ENCODE measurements at places on chromosomes 2 and 18.

GRCh38 chr2:16882706-16883105, 217.1 kb upstream of the CYRIA start:
- DNase-seq = no peak

DNA sequence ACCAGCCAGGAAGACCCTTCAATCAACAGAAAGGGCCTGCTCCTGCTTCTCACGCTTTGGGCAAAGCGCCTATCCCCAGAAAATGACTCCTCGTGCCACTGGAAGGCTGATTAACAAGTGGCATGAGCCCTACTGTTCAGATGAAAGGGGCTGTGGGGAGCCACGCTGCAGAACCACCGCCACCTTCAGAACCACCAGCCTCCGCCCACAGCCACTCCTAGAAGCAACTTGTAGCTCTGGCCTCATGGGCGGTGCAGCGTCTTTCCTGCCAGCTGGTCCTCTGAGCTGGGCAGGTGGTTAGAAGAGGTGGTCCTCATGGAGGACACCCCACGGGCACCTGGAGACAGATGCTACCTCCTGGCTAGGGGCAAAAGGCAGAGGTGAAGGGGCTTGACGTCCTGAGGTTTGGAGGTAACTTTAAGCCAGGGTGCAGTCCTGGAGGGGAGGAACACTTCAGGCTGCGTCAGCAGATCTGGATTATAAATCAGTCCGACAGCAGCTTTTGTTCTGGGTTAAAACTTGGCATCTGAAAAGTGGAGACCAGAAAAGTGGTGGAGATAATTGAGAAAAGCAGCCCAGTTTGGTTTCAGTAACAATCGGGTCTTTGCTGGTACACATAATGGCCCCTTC, 861 bp upstream of the SEMA4C start:
- DNase-seq = peak; percentile 62

GRCh38 chr2:68774569-68775271, 40.1 kb downstream of the ARHGAP25 start:
- no peak for DNase-seq

DNA sequence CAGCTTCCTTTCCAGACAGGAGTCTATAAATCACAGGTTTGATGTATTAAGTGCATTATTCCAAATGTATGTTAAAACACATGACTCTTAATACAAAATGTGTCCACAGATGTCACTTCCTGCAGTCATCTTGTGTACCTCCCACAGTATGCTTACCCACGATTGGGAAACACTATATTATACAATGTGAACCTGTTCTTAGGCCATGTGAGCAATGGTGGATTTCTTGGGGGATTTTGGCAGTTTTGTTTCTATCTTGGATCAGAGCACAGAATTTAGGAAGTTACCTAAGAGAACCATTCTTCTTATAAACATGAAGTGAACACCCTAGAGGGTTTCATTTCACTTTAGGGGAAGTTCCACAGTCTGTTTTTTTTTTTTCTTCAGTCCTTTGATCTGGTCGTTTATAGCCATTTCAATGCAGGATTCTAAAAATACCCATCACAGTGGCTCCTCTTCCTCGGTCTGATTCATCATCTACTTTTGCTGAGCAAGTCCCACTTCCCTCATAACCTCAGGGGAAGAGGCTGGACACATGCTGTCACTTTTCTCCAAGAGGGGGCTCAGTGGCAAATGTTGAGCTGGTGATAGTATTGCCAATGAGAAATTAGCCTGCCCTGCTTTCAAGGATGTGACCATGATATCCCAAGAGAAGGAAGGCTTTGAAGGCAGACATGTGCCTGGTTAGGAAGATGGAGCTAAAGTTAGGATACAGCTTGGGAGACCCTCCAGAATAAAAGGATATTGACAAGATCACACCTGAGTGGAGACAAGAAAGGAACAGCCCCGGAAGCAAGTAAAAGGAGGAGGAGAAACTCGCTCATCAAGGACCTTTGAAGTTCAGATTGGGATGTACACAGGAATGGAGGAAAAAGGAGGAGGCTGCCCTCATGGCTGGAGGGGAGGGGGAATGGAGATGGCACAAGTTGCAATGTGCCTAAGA, 22.6 kb downstream of the PLEK start:
- DNase-seq = no peak

DNA sequence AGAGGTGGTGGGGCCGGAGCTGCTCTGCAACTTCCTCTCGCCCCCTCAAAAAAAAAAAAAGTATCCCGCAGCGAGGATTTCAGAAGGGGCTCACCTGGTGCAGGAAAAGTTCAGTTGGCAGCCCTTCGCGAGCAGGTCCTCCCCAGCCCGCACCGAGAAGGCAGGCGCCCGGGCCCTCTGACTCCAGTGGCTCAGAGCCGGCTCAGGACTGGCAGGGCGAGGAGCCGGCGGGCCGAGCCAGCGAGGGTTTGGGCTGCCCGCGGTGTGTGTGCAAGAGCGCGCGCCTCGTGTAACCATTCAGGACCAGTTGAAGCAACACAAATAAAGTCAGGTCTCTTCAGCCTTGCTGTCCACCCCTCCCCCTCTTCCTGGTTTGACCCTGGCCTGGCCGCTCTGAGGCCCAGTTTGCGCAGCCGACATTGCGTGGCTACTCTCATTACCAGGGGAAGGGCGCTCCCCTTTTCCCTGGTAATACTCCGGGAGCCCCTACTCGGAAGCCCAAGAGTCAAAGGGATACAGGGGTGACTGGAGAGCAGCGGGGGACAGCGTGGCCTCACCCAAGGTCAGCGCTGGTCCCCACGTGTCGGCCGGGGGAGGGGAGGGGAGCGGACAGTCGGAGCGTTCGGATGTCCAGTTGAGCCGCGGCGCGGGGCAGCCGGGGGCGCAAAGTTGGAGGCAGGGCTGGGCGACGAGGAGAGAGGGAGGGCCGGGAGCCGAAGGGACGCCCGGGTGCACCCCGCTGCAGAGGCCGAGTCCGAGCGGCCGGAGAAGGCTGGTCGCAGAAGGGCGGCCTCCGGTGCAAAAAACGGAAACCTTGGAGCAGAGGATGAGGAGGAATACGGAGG, 12.3 kb downstream of the EN1 start:
- no peak for DNase-seq

GRCh38 chr2:210072922-210073509, 70.6 kb downstream of the RPE start:
- DNase-seq = peak; percentile 30

GRCh38 chr2:206259376-206260187, 14.9 kb upstream of the ZDBF2 start:
- no peak for DNase-seq

DNA sequence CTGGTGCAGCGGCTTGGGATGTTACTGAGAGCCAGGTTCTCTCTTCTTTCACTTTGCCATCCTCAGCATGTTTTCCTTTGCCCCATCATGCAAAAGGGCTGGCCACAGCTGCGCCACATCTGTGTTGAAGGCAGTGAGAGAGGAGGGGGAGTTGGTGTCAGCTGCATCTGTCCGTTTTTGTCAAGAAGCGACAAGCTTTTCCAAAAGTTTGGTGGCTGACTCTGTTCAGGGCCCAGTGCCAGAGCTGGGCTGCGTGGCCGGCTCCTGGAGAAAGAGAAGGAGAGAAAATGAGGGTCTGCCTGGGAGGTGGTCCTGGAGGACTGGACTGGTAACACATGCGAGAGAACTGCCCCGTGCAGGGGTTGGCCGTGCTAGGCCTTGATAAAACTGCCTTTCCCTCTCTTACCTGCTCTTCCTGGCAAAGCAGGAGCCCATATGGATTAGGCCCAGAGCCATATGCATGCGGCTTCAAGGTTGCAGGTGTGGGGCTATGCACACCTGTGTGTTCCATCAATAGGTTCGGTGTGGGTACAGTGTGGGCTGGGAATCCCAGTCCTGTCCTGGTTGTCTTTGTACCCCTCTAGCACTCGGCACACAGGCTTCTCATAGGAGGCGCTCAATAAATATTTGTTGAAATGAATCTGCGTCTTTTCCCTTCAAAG, 9.0 kb downstream of the RNF144A start:
- no peak for DNase-seq

- no peak for DNase-seq
These were observed 81.4 kb upstream of the XPO1 start for GRCh38 chr2:61619561-61619960.

- DNase-seq = no peak
These were observed 243.2 kb upstream of the HDAC4 start for GRCh38 chr2:239644011-239644410.

- no peak for DNase-seq
These were observed 423.6 kb downstream of the ZNF521 start for GRCh38 chr18:24928301-24928878.

- no peak for DNase-seq
These were observed 159.8 kb downstream of the SH3RF3 start for GRCh38 chr2:109288544-109289368.

DNA sequence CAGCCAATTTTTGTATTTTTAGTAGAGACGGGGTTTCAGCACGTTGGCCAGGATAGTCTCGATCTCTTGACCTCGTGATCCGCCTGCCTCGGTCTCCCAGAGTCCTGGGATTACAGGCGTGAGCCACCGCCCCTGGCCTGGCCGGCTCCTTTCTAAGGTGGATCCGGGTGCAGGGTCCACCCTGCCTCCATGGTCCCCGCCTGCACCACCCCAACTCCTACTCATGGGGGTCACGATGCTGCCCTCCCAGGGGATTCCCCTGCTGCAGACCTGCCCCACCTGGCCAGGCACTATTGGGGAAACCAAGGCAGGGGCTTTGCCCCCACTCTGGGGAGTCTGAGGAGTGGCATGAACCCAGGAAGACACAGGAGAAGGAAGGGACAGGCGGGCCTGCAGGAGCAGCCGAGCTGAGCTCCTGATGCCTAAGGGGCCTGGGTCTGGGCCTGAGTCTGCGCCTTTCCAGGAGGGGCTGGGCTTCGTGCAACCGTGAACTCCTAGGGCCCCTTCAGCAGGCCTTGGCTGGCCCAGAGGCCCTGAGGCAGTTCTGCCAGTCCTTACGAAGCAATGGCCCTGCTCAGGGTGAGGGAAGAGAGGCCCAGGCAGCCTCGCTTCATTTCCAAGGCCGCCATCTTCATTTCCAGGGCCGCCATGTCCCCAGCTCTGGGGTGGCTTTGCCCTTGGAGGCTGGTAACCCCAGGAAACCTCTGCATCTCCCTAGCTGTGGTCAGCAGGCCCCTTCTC, 67.2 kb upstream of the SMAD7 start:
- no peak for DNase-seq

DNA sequence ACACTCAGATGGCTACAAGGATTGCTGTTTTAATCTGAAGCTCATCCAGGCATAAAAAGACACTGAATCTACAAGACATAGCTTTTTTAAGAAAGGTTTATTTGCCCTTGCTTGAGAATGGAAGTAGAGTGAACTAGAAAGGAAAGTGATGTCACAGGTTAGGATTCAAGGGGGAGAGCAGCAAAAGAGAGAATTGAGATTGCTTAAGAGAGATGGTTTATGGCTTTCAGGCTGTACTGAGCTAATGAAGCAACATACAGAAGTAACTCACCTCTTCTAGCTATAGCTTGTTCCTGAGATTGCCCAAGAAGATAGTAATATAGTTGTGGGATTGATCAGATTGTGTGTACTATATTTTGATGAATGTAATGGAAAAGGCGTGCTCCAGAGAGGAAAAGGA, 26.1 kb upstream of the ACVR2A start:
- DNase-seq = no peak

DNA sequence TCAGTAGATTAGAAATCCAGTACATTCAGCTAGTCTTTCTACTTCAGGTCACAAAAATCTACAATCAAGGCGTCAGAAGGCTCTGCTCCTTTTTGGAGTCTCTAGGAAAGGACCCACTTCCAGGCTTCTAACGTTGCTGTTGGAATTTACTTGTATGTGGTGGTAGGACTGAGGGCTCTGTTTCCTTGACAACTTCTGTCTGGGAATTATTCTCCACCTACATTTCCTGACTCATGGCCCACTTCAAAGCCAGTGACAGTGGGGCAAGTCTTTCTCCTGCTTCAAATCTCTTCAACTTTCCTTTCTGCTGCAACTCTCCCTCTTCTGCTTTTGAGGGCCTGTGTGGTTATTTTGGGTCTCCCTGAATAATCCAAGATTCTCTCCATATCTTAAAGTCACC, 10.4 kb upstream of the TMX3 start:
- no peak for DNase-seq

- no peak for DNase-seq
These were observed 33.7 kb downstream of the OTOF start for GRCh38 chr2:26444236-26444635.

DNA sequence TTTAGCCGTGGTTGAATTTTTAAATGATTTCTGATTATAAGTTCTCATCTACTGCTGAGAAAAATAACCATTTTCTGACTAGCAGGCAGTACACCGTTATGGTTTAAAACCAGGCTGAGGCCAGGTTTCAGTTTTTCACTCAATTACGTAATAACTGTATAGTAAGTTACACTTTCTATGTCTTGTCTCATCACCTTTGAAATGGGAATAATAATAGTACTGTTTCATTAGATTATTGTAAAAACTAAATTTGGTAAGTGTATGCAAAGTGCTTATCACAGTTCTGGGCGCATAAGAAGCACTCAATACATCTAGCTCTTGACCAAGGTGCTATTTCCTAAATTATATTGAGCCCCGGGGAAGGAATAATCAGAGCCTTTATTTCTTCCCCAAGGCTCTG, 76.8 kb downstream of the LIMS1 start:
- no peak for DNase-seq

- DNase-seq = no peak
These were observed 244.3 kb downstream of the SETBP1 start for GRCh38 chr18:44924785-44925499.

GRCh38 chr2:68726608-68727367, 7.8 kb upstream of the ARHGAP25 start:
- no peak for DNase-seq

DNA sequence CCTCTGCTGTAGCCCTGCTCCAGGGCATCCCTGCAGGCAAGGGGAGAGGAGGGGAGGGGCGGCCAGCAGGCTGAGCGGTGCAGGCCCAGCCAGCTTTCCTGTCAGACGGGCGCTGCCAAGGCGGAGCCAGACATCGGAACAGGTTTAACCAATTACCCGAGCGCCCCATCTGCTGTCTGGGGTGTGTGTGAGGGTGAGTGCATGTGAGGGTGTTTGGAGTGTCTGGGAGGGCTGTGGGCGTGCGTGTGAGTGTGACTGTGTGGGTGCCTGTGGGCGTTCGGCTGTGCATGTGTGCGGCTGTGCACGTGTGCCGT, 20.0 kb downstream of the EMX1 start:
- no peak for DNase-seq

DNA sequence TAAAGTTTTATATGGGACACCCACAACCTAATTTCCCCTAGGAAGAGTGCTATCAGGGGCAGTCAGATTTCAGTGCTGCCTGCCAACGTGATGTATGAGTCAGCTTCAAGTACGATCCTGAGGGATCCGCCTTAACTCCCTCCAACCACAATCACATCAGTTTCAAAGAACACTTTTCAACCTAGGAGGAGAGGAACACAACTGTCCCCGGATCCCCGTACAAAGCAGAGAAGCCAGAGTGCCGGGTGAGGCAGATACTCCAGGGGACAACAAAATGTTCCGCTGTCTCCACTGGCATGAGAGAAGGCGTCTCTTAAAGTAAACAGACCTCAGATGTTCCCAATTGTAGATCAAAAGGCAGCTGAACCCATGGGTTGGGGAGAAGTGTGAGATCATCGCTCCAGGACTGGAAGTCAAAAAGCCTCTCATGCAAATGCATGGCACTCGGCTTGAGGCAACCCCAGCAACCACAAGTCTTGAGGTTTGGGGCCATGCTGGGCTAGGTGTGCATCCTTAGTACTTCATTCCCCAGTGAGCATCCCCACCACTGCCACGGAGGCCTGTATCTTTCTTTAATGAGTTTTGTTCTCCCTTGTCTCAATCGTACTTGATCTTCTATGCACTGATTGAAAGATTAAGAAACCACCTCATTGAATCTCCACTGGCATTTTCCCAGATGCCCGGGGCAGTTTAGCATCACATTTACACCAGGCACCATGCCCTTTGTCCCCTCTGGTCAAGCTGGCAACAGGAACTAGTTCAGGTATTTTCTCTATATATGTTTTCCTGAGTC, 91.0 kb upstream of the CCBE1 start:
- no peak for DNase-seq

- DNase-seq = no peak
These were observed 17.7 kb upstream of the CCDC93 start for GRCh38 chr2:118031566-118031965.

All from NCI-H146 (cell line).